ENCODE measurements at places on chromosomes 1 and 21.

GRCh38 chr21:42559326-42559725 is 45.7 kb downstream of the SLC37A1 start:
- DNase-seq, result no peak

- DNase-seq, result peak; percentile 47
Measured at GRCh38 chr1:156608036-156608674, 6.9 kb upstream of the GPATCH4 start.

DNA sequence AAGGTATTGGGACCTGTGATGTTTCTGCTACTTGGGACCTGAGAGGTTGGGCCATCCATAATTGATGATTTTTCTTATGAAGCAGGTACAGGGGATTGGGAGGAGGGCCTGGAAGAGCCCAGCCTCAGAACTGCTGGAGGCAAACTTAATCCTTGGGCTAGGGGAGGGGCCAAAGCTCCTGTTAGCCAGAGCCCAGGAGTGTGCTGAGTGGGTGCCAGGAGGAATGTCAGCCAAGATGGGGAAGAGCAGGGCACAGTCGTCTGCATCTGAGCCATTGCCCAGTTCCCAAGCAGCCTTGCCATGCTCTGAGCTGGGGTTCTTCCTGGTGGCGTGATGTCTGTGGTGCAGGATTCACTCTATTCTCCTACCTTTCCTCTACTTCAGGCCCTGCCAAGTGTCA is 5.8 kb downstream of the MAPKAPK2 start:
- no peak for DNase-seq

GRCh38 chr1:230079199-230080024 is 12.4 kb downstream of the GALNT2 start:
- no peak for DNase-seq

DNA sequence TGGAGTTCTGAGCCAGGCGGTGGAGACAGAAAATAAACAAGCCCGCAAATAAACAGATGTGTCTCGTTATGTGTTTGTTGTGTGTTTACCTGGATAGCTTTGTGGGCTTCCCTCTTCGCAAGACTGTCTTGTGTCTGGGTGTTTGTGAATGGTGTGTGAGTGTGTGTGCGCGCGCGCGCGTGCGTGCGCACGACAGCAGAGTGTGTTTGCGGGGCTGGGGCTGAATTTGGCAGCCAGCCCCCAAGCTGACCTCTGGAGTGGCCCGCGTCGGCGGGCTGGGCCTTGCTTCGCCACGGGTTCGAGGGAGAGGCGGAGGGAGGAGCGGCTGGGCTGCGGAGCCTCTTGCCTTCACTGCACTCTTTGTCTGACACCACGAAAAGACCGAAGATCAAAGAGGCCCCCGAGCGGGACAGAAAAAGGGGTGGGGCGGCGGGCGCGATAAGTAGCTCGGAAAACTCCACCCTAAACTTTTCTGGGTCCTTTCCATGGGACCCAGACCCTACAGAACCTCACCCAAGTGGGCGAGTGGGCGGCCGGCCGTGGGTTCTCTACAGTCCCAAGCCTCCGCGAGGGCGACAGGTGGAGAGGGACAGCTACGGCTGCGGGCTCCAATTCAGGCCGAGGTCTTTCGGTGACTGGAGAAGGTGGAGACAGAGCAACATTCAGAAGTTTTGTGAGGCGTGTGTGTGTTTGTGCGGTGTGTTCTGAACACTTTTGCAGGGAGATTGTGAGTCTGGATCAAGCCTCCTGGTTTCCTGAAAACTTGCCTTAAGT is 14.5 kb downstream of the PAX7 start:
- DNase-seq, result no peak

DNA sequence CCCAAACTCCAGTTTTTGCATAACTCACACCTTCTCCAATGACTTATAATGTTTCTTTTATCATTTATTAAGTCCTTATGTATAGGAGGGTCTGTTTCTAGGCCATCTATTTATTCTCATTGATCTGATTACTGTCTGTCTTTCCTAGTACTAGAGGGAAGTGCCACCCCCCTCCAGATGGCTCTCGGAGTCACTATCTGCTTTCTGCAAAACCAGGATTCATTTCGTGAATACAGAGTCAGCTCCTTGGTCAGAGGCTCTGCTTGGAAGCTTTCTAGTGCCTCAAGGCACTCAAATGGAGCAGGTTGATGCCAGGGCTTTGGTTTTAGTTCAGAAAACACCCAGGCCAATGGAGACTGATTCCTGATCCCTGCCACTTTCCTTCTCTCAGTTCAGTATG is 102.3 kb upstream of the CD34 start:
- DNase-seq, result no peak

DNA sequence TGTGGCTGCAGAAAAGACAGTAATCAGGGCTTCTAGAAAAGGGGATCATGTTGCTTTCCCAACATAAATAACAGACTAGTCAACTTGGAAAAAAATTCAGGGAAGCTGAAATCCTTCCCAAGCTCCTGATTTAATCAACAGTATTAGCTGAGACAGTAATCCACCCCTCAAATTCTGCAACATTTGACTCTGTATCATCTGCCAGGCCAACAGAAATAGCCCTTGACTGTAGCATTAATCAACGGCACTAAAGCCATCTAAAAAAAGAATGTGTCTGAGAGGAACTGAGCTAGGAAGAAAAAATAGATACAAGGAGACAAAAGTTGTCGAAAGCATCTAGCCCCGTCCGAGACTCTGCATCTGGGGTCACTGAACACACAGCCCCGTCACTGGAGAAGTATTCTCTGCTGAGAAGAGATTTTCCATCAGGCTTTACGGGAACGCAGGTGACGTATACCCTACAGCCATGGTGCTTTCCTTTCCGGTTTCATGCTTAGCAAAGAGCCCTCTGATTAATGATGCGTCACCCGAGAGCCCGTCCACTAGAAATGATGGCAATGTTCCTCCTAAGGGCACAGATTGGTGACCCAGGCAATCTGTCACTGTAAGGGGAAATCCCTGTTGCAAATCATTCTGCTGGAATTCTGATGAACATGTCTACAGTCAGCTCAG is 42.1 kb upstream of the TP53BP2 start:
- no peak for DNase-seq

- no peak for DNase-seq
Measured at GRCh38 chr1:11482198-11482597, 3.2 kb downstream of the DISP3 start.

- DNase-seq, result no peak
Measured at GRCh38 chr21:44375761-44376241, 22.4 kb downstream of the TRPM2 start.

DNA sequence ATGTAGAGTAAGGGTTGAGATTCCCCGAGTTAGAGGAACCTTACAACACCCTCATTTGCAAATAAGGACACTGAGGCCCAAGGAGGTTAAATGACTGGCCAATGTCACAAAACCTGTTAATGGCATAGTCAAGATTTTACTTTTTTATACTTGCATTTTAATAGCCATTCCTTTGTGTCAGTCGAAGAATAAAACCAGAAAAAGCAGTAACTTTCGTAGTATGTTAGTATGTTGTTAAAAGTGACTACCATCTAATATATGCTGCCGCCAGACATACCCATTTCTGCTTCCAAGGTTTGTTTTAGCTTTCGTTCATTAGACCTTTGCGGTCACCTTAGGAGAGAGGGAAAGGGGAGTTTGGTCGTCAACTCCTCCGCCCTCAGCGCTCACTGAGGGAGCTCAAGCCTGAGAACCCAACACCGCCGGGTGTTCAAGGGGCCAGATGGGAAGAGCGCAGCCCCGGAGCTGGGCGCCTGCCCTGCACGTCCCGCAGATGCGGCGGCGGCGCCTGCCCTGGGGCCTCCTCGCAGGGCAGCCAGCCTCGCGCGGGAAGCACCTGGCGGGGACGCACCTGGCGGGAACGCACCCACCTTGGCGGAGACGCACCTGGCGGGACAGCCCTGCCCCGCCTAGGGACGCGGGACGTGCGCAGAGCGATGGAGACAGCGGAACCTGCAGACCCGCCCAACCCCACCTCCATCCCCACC is 466 bp downstream of the VPS26C start:
- peak; percentile 59 for DNase-seq

- no peak for DNase-seq
Measured at GRCh38 chr1:22176258-22176657, 33.4 kb upstream of the WNT4 start.

DNA sequence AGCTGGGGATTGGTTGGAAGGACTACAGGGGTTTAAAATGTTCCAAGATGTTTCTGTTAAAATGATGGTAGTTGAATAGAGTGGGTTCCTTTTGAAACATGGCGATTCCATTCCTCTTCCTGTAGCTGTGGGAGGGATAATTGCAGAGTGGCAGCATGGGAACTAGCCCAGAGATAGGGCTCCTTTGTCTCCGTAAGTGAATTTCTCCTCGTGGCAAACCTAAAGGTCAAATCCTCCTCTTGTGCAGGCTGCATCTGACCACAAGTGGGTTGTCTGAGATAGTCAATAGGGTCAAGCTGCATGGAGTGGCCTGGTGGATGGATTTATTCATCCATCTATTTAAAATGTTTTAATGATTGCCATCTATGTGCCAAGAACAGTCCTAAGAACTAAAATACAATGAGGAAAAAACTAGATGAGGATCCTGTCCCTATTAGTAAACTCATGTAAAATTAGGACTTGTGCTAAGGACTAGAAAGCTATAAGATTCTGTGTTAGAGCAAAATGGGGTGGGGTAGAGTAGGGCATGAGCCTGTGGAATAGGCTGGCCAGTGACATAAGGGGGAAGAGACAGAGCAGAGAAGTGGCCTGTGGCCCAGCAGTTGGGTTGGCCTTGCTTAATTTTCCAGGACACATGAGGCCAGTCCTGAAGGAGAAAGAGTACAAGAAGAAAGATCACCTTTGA is 89.1 kb upstream of the IVNS1ABP start:
- DNase-seq, result no peak

All from SJCRH30 (cell line).